ENCODE measurements at places on chromosomes 11 and 22.

GRCh38 chr11:79157738-79158137, 283.1 kb downstream of the TENM4 start:
- no peak for DNase-seq

DNA sequence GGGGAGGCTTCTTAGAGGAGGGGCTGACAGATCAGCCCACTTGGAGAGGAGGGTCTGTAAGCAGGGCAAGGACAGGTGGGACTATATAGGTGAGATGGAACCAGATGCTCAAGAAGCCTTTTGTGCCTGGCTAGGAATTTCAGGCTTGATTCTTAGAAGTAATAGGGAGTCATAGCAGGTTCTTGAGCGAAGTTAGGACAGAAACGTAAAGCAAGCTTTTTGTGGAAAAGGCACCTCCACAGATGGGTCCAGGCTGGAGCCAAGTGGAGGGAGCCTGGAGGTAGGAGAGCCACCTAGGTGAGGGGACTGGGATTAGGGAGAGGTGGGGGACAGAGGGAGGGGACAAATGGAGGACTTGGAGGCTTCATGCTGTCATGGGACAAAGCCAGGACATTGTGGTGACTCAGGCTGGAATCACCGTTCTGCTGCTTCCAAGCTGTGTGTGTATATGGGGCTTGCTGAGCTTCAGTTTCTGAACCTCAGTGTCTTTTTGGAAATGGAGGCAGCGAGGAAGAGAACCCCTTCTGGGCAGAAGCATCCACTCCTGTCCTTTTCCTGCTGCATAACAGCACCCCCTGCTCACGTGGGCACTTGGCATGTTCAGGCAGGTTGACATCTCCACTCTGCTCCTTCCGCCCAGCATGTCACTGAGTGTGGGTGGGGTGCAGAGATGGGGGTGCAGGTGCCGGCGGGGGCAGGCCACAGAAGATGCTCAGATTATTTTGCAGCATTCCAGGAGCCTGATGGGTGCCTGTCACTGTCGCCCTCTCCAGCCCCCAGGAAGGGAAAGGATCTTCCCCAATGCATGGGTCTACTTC, 58.0 kb downstream of the MCM5 start:
- no peak for DNase-seq

DNA sequence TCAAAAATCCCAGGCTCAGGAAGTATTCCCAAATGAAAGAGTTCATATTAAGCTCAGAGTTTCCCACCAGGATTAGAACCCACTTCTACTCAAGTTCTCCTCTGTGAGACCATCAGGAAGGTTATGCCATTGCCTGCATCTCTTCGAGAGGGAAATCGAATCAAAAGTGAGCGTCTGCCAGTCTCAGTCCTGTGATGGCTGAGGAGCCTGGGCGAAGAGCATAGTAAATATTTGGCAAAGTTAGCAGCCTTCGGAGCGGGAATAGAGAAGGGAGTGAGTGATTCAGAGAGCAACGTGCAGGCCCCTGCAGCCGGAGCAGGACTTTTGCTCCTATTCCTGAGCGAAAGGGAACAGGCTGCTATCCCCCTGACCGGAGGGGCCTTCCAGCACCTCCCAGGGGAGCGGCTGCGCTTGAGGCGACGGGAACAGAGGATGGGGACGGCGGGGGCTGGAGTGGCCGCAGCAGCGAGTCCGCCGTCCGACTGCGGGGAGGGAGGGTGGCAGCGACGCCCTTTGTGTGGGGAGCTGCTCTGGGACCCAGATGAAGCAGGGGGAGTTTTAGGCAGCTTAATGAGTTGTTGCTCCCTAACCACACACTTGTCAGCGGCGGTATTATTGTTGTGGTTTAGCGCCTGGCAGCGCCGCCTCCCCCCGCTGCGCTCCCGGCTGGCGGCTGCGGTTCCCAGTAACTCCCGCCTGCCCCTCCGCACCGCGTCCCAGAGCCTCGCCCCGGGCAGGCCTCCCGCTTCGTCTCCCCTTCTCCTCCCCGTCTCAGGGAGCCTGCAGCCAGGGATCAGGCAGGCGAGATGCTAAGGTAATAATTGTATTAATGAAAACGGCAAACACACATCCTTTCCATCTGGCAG, 21.7 kb upstream of the NRGN start:
- DNase-seq, result no peak

- no peak for DNase-seq
These were observed 967 bp upstream of the GALNT18 start for GRCh38 chr11:11622772-11623171.

DNA sequence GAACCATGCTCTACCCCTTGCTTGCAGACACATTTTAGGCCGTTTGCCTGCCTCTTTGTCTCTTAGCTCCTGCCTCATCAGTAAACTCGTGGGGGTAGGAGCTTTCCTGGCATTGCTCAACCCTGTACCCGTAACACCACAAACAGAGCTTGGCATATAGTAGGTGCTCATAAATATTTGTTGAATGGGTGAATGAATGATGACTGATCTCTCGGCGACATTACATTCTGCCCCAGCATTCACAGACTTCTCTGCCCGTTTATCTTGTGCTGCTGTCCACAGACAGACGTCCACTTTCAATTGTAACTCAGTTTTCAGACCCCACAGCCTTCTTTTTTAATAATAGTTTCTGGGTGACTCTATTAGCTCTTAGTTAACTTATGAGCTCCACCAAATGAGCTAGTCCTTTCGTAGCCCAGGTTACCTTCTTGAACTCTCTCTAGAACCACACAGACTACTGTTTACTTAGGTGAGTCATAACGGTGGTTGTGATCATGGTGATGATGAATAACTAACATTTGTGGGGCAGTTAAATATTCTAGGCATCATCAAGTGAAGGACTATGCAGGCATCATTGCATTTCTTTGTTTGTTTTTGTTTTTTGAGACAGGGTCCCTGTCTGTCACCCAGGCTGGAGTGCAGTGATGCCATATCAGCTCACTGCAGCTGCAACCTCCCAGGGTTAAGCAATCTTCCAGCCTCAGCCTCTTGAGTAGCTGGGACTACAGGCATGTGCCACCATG, 188.4 kb downstream of the ADAMTS15 start:
- DNase-seq, result no peak

- DNase-seq, result no peak
These were observed 44.7 kb downstream of the REXO2 start for GRCh38 chr11:114483929-114484328.

DNA sequence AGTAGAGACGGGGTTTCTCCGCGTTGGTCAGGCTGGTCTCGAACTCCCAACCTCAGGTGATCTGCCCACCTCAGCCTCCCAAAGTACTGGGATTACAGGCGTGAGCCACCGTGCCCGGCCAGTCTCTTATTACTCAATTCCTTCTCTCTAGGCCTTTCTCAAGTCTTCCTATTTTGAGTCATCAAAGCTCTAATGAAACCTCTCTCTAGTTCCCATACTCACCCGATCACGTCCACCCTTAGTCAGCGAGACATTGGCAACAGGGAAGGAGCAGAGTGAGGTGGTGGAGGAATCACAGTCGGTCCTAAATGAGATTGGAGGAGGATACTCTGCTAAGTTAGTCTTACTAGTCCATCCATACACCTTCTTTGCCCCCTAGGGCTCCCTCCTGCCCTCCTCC, 5.0 kb downstream of the BSCL2 start:
- no peak for DNase-seq

DNA sequence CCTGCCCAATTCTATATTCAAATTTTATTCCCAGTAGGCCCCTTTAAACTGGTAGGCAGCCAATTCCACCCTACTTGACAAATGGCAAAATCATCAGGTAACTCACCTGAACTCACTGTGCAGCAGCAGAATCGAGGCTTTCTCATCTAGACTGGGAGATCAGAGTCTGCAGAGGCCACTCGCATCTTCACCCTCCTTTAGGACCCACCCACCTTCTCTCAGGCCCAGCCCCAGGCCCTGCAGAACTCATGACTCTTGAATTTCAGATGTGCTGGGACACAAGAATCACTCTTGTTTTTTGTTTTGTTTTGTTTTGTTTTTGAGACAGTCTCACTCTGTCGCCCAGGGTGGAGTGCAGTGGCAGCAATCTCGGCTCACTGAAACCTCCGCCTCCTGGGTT, 38.8 kb downstream of the MICAL3 start:
- DNase-seq, result no peak

DNA sequence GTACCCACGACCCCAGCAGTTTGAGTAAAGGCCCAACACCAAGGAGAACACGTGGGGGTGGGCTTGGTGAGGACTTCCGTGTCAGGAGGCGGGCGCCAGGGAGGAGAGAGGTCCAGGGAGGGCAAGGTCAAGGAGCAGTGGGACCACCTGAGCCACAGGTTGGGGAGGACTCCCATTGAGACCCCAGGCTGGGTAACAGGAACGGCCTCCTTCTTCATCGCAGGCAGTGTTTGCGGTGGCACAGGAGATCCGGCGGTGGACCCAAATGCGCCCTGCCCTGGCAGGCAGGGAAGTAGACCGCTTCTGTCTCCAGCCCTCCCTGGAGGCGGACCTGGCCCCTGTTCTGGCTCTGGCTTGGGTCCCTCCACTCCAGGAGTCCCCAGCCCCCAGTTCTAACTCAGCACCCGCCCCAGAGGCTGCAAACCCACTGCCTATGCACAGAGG, 5.9 kb upstream of the TBX1 start:
- DNase-seq, result no peak

DNA sequence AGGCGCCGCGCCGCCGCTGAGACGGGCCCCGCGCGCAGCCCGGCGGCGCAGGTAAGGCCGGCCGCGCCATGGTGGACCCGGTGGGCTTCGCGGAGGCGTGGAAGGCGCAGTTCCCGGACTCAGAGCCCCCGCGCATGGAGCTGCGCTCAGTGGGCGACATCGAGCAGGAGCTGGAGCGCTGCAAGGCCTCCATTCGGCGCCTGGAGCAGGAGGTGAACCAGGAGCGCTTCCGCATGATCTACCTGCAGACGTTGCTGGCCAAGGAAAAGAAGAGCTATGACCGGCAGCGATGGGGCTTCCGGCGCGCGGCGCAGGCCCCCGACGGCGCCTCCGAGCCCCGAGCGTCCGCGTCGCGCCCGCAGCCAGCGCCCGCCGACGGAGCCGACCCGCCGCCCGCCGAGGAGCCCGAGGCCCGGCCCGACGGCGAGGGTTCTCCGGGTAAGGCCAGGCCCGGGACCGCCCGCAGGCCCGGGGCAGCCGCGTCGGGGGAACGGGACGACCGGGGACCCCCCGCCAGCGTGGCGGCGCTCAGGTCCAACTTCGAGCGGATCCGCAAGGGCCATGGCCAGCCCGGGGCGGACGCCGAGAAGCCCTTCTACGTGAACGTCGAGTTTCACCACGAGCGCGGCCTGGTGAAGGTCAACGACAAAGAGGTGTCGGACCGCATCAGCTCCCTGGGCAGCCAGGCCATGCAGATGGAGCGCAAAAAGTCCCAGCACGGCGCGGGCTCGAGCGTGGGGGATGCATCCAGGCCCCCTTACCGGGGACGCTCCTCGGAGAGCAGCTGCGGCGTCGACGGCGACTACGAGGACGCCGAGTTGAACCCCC, 798 bp downstream of the BCR start:
- no peak for DNase-seq

GRCh38 chr11:699116-699508, 3.5 kb downstream of the TMEM80 start:
- no peak for DNase-seq

GRCh38 chr11:65366340-65366773, 11.8 kb downstream of the TIGD3 start:
- DNase-seq, result no peak

GRCh38 chr11:109062445-109062844, 359.5 kb upstream of the C11orf87 start:
- no peak for DNase-seq

DNA sequence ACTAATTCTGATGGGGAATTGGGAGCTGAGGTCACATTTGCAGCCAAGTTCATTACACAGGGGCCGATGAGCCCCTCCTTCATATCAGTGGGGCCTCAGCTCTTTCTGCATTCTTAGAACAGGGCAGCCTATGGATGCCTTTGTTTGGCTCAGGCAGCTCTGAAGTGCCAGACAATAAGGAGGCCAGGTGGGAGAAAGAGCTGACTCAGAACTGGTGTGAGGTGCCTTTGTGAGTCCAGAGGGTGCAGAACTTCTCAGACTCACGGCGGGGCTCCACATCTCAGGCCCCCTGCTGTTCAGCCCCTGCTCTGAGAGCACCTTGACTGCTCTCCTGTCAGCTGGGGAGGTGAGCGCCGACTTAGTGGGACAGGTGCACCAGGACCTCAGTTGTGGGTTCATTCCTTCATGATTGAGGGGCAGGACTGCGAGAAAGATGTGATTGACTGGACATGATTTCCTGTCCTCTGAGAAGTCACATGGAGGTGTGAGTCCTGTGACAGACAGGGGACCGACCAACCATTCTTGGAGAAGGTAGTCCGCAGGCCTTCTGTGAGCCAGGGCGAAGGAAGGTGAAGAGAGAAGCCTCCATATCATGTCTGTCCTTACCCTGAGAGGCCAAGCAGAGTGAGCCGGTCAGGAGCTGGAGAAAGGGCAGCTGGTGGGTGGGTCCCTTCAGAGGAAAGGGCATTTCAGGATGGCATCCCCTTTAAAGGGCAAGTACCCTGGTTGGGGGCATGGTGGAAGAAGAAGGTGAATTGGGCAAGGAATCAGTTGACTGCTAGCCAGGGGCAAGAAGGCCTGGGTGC, 245.0 kb upstream of the TBCEL start:
- no peak for DNase-seq

DNA sequence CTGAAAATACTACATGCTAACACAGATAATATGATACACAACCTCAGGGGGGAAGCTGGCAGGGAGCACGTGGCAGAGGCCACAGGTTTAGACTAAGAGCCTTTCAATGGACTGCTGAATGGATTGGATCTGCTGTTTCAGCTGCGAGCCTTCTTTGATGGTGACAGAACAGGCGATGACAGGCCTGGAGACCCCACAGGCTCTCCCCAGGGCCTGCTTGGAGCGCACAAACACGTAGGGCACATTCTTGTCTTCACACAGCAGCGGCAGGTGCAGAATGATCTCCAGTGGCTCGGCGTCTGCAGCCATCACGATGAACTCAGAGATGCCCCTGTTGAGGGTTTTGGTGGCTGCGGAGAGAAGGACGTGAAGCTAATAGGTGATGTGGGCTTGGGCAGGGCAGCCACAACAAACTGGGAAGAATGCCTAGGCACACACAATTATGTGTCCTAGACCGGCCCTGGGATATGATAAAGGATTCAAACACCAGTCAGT, 13.8 kb downstream of the SNU13 start:
- no peak for DNase-seq

GRCh38 chr11:79543101-79543500, 102.3 kb upstream of the TENM4 start:
- no peak for DNase-seq

DNA sequence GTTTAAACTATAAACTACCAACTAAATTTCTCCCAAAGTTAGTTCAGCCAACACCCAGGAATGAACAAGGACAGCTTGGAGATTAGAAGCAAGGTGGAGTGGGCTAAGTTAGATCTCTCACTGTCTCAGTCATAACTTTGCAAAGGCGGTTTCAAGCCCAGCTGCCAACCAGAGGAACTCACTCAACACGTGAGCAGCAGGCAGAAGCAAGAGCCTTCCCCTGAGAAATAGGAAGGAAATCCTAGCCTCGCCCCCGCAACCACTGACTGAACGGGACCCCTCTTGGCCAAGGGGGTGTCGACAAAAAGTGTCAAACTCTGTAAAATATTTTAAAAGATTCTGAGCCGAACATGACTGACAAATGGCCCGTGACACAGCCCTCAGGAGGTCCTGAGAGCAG, 4.4 kb upstream of the KRTAP5-9 start:
- no peak for DNase-seq

- no peak for DNase-seq
These were observed 64.7 kb downstream of the MTNR1B start for GRCh38 chr11:93034031-93034722.
